Naive thymus-derived CD8-positive, alpha-beta T cell (primary cell): ENCODE measurements at places on chromosomes 3 and 15.

DNA sequence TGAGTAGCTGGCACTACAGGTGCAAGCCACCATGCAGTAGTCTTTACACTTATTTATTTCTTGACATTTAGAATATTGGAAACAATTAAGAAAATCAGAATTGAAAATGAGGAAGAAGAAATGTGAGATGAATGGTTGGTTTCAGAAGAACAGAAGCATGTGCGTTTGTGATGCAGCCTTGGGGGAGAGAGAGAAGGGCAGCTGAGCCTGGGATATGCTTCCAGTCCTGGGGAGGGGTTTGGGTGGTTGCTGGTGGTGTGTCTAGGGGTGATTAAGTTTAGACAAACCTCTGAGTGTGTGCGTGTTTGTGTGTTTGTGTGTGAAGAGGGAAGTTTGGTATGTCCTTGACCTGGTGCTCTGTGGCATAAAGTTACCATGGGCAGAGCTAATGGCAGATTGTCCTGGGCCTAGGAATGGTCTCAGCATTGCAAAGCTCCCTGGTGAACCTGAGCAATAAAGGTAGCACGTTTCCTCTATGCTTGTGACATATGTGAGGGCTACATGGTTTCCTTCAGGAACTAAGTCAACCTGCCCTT lies 35.6 kb downstream of the CTSH start:
- DNase-seq = no peak

DNA sequence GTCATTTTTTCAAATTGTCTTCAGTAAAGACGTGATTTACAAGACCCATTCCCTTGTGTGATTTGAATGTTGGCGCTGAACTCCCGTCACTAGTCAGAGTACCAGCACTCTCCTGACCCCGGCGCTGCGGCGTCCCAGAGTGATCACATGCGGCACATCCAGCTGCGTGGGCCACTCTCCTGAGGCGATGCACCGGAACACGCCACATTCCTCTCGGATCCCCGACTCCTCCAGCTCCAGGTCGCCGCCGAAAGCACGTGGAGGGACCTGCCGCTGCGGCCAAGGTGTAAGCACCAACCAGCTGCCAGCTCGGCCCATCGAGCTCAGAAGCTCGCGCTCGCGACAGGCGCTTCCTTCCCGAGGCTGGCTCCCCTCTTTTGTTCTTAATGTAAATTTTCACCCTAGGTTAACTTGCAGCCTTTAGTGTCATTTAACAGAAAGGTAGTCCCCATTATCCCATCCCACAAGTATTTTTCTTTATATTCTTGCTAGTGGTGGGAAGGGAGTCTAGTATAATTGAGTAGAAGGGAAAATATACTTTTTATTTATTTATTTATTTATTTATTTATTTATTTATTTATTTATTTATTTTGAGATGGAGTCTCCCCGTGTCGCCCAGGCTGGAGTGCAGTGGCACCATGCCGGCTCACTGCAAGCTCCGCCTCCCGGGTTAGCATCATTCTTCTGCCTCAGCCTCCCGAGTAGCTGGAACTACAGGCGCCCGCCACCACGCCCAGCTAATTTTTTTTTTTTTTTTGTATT lies 61.7 kb upstream of the VGLL3 start:
- no peak for DNase-seq

DNA sequence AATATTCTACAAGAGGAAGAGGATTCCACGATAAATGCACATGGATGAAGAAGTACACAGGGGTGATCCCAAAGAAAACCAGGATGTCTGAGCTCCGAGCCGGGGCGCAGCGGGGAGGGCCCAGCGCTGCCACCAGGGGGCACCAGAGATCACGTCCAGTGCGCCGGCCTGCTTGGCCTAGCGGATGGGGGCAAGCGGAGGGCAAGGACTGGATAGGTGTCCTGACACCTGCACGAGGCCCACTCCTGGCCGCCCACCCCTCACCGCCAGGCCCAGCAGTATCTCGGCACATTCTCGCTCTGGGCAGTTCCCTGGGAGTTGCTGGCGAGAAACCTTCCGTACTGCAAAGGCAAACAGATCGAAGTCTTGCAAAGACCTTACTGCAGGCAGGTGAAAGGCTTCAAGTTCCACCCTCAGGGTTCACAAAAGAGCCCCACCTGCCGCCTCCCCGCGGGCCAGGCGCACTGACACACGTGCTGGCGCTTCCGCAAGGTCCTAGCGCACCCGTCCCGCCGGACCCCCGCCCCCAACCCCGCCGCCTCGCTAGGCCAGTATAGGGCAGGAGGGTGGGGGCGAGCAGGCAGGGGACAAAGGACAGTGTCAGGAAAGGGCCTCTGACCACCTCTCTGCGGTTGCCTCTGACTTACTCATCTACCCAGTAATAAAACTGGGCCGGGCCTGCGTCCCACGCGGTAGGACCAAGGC lies 3.3 kb downstream of the ANKRD63 start:
- DNase-seq = peak; percentile 79

DNA sequence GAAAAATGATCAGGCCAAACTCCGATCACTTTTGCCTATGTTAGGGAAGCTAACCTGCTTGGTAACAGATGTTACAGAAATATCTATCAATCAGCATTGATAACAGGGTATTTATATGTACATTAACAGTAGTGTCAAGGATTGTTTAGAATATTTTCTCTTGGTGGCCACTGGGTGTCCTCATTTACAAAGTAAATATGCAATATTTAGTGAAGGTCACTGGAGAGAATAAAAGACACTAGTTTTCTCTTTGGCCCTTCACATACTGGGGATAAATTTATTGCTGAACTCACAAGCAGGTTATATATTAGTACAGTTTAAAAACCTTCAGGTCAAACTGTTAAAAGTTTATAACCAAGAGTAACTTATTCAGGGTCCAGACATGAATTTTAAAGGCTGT lies 69.0 kb downstream of the TIGIT start:
- DNase-seq = no peak

- DNase-seq = no peak
Measured at GRCh38 chr3:128432971-128433836, 33.5 kb downstream of the DNAJB8 start.

DNA sequence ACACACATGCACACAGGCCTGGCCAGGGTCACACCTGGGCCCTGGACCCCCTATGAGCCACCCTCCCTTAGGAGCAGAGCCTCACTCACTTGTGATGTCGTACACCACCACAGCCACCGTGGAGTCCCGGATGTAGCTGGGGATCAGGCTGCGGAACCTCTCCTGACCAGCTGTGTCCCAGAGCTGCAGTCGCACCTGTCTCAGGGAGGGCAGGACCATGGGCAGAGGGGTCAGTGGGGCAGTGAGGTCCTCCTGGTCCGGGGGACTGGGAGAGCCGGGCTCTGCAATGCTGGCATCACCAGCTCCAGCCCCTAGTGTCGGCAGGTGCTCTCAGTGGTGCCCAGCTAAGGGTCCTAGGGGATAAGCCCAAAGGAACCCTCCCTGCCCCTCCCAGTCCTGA lies 35.6 kb downstream of the SRPRB start:
- no peak for DNase-seq

DNA sequence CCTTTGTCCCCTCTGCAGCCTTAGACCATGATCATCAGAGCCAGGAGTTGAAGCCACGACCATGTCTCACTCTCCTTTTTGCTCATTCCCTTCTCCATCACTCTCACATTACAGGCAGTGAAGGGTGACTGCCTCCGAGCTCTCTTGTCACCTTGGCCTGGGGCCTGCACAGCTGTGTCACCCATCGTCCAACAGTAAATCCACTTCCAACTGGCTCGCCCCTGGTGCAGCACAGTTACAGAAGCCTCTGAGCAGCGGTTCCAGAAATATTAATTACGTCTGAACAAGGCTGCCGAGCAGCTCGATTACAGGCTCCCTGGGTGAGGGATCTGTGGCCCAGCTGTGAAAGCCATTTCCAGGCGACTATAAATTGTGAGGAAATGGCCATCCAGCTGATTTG lies 528.2 kb downstream of the NR2F2 start:
- DNase-seq = no peak

- DNase-seq = no peak
Measured at GRCh38 chr3:67875338-67875737, 220.9 kb upstream of the SUCLG2 start.

- peak; percentile 59 for DNase-seq
Measured at GRCh38 chr3:50542177-50543034, 25.1 kb downstream of the C3orf18 start.

DNA sequence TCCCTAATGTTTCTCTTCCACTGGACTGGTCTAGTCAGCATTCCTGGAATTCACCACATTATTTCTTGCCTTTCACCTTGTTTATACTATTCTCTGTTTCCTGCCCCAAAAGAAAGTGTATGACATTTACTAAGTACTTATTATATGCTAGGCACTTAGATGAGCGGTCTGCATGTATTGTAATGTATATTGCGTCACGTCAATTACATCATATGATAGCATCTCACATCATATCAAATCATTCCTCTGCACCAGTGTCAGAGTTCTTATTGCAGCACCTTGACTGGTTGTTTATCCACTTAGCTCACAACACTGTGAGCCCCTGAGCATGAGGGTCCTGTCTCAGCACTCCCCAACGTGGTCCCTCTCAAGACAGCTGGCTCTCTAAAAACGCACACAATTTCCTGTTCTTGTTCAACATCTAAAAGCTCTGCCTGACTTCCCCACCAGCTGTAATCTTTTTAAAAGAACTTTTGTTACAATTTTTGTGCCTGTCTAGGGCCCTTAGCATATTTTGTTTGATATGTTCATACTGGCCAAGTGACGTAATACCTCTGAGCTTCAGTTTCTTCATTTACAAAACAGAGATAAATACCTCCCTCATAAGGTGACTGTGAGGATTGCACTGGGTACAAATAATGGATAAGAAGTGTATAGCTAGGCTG lies 58.8 kb downstream of the ARHGAP31 start:
- no peak for DNase-seq

DNA sequence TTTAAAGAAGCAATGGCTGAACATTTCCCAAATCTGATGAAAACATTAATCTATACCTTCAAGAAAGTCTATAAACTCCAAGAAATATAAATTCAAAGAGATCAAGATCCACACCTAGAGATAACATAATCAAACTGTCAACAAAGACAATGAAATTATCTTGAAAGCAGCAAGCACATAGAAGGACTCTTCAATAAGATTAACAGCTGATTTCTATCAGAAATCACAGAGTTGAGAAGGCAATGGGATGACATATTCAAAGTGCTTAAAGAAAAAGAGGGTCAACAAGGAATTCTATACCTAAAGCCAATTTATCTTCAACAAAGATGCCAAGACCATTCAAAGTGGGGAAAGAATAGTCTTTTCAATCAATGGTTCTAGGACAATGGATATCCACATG lies 41.1 kb upstream of the LAMP3 start:
- DNase-seq = no peak

DNA sequence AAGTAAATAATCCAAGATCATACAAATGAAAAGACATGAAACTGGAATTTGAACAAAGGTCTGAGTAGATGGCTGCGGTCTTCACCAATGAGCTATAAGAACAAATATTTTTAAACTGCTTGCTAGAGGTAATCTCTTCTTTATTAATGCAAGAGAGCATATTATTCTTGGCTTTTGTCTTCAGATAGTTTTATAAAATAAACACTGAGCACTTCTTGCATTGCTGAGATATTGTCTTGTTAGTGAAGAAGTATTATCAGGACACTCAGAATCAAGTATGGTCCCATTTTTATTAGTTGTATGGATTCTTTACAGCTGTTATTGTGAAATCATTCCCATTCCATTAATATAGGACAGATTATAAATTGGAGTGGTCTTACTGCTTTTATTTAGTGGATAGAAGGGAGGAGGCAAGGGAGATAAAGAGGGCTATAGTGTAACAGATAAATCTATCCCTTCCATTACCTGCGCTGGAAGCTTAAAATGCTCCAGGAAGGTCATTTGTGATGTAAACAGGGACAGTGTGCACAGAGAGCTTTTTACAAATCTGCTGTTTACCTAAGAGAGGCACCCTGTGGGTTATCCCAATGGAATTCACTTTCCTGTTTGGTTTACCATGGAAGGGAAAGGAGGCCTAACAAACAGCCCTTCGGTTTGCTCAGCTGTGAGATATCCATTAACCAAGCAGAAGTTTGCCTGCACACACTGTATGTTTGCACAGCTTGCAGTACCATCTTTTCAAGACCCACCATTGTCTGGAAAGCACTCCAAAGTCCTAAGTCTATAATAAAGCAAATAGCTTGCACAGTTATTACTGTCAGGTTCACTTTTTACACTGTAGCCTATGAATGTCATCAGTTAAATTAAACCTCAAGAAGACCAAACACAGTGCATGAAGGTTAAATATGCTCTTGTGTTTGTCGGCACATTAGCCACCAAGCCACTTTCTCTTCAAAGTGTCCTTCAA lies 347.7 kb upstream of the TGFBR2 start:
- DNase-seq = no peak

DNA sequence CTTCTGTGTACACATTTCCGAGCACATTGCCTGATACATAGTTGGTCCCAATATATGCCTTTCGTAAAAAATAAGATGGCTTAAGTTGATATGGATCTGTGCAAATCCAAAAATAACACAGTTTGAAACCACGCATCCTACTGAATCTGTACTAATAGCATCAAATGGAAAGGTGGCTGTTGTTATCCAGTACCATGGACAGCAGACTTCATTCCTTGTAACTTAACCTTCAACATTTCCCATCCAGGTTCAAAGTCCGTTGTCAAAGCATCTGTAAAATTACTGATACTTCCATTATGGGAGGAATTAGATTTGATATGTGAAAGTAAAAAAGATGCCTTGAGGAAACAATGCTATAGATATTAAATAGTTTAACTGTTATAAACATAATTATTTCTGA lies 65.5 kb upstream of the C3orf49 start:
- no peak for DNase-seq

- peak; percentile 54 for DNase-seq
Measured at GRCh38 chr3:157128771-157129681, 30.9 kb downstream of the CCNL1 start.

DNA sequence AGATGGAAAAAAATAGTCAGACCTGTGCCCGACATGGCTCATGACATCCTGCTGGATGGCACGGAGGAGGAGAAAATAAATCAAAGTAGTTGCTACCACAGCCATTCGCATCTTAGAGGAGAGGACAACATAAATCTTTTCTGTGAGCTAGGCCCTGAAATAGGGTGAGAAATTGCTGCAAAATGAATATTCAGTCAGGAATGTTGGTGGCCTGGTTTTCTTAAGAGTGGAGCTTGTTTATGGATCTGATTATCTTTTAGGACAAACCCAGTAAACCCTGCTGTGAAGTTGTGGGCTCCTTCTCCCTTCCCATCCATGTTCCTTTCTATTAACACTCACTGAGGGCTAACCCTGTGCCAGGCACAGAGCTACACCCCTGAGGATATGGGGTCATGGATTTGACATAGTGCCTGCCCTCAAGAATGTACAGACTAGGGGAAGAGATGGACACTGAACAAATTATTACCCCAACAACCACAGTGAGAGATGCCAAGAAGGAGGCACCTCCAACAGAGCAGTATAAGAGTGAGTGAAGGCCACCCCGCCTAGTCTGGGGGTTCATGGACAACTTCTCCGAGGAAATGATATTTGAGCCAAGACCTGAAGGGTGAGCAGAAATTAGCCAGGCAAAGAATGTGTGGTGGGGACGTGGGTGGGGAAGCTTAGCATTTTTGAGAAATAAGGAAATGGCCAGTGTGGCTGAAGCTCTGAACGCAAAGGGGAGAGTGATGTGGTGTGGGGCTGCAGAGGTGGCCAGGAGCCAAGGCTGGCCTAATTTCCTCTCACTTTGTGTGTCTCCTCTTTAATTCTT lies 68.9 kb upstream of the ARL8B start:
- DNase-seq = no peak
